DMS153 (cell line): ENCODE measurements at places on chromosomes 7 and 10.

GRCh38 chr7:17584822-17585221, 286.4 kb downstream of the AHR start:
- DNase-seq: no peak

DNA sequence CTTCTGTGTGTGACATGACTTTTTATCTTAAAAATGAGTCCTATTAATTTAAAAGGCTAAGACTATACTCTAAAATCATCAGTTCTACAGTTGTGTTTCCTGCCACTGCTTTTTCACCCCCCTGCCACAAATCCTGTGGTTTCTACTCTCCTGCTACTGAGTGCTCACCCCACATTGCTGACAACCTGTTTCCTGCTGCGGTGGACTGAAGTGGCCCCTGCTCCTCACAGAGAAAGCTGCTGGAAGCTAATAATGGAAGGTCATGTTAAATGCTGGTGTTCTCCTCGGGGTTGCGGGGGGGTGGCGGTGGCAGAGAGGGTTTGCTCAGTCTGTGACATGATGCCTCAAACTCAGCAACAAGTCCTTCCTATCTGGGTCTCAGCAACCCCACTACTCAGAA, 113.2 kb upstream of the INHBA start:
- no peak for DNase-seq

- no peak for DNase-seq
Measured at GRCh38 chr10:29039091-29039490, 249.8 kb upstream of the LYZL1 start.

- DNase-seq: peak; percentile 32
Measured at GRCh38 chr10:26879744-26880143, 19.0 kb upstream of the ABI1 start.

DNA sequence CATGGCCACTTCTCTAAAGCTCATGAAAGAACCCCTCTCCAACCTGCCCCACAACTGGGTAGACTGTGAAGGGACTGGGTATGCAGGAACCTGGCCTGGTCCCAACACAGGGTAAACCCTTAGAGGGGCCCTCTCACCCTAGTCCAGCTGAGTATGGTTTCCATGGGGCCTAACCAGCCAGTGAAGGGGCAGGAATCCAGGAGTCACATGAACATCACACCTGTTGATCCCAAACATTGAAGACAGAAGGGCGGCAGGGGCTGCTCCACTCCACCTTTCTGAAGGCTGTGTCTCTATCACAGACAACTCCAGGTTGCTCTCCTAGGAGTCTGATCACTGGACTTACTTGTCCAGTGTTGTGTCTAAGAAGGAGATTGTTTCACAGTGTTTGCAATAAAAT, 30.8 kb downstream of the GRID1 start:
- no peak for DNase-seq

- DNase-seq: no peak
Measured at GRCh38 chr7:830069-830468, 2.2 kb upstream of the SUN1 start.

DNA sequence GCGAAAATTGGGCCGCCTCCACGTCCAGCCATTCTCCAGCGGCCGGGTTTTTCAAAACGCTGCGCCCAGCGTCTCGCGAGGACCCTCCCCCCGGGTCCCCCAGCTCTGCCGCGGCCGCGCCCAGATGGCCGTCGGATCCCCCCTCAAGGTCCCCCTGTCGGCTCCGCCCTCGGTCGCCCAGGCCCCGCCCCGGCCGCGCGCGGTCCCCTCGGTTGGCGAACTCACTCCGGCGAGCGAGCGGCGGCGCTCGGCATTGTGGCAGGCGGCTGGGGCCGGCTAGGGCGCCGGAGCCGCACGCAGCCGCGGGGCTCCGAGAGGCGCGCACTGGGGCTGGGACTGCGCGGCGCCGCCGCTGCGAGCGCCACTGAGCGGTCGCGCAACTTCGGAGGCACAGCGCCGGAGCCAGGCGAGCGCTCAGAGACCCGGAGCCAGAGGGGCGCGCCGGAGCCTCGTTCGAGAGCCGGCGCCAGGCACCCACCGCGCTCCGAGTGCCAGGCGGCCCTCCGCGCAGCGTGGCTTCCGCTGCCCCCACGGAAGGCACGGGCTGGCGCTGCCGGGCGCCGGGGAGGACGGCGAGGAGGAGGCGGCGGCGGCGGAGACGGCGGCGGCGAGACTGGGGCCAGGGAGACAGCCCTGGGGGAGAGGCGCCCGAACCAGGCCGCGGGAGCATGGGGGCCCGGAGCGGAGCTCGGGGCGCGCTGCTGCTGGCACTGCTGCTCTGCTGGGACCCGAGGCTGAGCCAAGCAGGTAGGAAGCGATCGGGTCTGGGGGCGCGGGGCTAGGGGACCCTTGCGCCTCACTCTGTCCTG, at the start of gene UNC5B:
Gene UNC5B (plus strand): TSS at position 253 of the 809 bp plus-strand sequence. CDS start 416 bp downstream, at position 669.
- DNase-seq: peak; percentile 80

- DNase-seq: peak; percentile 84
Measured at GRCh38 chr10:93465806-93466675, 16.1 kb downstream of the MYOF start.

GRCh38 chr7:104801022-104801421, 213.0 kb upstream of the KMT2E start:
- no peak for DNase-seq

- DNase-seq: no peak
Measured at GRCh38 chr7:132309102-132309805, 267.0 kb downstream of the PLXNA4 start.

- no peak for DNase-seq
Measured at GRCh38 chr10:11057018-11057417, 39.3 kb downstream of the CELF2 start.

DNA sequence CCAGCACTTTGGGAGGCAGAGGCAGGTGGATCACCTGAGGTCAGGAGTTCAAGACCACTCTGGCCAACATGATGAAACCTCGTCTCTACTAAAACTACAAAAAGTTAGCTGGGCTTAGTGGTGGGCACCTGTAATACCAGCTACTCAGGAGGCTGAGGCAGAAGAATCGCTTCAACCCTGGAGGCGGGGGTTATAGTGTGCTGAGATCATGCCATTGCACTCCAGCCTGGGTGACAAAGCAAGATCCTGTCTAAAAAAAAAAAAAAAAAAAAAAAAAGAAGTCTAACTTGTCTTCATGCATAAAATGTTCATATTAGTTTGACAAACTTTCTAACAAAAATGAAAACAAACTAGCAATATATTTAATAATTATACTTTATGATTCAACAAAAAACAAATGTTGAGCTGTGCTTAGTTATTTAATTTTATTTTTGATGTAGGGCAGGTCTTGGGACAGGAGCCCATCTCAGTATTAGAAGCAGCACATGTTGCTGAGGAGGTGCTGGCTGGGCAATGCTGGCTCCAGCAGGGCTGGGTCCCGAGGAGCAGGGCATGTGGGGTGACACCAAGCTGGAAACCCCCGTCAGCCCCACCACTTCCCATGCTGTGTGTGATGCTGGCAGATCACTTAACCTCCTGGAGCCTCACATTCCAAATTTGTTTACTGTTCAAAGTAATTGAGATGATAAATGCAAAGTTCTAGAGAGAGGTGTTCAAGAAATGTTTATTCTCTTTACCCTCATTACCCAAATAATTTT, 335.3 kb upstream of the KLF6 start:
- no peak for DNase-seq

DNA sequence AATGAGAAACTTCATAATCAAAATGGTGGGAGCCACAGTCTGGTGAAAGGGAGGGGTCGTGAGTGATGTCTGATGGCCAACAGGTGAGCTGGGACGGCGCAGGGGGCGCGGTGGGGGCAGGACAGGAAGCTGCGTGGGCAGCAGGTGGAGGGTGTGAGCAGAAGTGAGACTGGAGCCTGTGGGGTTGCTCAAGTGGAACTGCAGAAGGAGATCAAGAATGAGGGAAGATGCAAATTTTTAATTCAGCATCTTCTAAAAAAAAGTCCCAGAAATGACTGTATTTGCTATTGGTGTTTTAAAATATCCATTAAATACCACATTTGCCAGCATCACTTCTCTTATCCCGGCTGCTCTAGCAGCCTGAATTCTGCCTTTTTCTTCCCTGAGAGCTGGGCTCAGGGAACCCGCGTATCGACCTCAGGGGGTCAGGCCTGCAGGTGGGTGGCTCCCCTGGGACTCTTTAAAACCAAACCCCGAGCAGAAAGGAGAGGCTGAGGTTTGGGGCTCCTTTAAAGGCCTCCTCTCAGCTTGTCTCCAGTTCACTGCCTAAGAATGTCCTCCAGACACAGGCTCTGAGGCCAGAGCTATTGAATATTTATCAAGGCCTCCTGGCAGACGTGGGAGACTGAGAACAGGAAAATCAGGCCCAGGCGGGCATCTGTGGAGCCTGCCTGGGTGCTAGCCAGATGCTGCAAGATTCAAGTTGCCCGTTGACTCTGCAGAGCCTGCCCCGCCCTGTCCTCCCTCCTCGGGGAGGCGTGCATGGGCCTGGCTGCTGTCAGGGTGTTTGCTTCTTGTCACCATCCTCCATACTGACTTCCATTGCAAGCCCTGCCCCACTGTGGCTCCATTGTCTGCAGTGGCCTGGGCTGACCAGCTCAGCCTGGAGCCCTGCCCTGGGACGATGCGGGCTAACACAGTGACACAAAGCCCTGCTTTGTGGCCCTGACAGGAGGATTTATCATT, 53.9 kb downstream of the SYPL1 start:
- peak; percentile 36 for DNase-seq

DNA sequence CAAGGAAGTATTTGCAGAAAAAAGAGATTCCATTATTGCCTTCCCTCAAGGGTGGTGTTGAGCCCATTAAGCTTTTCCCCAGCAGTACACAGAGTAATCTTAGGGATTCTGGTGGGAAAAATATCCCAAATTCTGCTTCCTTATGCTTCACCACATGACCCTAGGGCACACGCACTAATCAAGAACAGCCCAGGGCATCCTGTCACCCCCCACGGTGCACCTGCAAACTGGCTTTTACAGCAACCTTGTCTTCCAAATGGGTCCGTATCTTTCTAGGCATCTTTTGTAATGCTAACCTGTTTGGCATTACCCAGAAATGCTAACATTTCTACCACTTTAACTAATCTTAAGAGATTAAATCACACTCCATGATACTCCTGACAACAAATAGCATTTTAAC, 926 bp upstream of the C7orf33 start:
- DNase-seq: no peak

DNA sequence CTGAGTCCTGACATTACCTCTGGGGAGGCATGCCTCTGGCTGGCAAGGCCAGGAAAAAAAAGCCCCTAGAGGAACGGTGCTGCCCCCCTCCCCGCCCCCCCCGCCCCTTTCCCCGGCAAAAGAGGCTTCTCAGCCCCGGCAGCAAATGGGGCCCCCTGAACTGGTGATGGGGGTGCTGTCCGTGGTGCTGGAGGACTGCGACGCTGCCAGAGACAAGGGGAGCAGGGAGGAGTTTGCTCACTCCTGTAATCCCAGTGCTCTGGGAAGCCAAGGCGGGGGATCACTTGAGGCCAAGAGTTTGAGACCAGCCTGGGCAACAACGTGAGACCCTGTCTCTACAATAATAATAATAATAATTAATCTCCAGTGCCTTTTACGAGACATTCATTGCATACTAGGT, 23.7 kb downstream of the SRRM3 start:
- no peak for DNase-seq

DNA sequence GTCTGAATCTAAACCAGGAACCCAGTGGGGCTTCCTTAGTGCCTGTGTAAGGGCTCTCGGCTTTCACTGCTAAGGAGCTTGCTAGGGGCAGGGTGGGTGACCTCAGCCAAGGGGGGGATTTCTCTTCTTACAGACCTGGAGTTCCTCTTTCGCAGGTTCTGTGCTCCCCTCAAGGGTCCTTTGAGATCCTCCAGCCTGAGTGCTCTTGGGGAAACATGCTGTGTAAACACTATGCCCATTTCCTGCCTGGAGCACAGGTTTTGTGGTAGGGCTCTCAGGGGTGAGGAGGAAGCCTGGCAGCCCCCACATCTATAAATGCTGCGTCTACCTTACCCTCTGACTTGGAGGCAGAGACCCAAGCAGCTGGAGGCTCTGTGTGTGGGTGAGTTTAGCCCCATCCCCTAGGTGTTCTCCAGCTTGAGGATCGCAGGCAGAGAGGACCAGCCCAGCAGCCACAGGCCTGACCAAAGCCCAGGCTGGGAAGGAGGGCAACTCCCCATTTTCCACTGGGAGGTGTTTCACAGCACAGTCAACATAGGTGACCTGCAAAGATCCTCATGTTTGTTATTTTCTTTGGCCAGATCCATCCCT, at the start of gene SFTPA1:
Gene SFTPA1 (plus strand): TSS at position 339 of the 591 bp plus-strand sequence. CDS start 887 bp downstream, outside the sequence.
- no peak for DNase-seq

DNA sequence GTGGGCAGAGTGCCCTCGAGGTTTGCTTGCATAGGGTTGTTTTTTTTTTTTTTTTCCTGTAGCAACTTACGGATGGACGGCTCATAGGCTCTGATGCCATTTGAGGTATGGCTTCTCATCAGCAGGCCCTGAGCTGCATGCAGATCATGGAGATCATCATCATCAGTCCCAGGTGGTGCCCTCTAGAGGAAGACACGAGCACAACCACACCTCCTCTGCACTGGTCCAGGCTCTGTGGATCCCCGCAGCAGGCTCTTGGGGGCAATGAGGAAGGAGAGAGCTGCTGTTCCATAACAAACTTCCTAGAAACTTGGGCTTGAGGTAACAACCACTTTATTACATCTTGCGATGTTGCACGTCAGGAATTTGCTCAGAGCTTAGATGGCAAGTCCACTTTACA, 132.7 kb upstream of the CXCL12 start:
- no peak for DNase-seq

- DNase-seq: no peak
Measured at GRCh38 chr10:110462166-110463095, 35.3 kb upstream of the DUSP5 start.
